Jurkat, Clone E6-1 (cell line): ENCODE measurements at places on chromosomes 5 and 9.

DNA sequence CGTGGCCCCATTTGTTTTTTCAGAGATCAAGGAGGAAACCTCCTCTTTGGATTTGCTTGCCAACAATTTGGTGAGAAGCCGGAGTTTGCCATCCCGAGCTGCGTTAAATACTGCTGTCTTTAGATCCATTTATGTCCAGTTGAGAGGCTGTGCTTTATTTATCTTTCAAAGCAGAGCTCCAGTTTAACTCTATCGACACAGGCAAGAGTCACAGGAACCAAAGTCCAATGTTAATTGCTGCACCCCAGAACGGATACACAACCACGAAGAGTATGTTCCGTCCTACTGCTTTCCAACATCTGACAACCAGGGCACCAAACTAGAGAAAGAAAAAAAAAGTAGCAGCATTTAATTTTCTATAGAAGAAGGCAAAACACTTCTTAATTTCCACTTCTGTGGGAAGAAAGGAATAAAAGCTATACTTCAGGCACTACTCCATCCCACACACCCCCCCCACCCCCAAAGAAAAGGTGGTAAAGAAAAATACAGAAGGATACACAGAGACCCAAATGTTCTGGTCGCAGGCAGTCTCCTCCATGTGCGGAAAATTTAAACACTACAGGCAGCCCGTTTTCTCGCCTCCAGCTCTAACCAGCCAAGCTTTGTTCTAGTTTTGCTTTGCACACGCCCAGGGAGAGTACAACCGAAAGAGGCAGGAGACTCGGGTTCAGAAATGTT, 1.1 kb downstream of the FEM1C start:
- peak; percentile 34 for DNase-seq

DNA sequence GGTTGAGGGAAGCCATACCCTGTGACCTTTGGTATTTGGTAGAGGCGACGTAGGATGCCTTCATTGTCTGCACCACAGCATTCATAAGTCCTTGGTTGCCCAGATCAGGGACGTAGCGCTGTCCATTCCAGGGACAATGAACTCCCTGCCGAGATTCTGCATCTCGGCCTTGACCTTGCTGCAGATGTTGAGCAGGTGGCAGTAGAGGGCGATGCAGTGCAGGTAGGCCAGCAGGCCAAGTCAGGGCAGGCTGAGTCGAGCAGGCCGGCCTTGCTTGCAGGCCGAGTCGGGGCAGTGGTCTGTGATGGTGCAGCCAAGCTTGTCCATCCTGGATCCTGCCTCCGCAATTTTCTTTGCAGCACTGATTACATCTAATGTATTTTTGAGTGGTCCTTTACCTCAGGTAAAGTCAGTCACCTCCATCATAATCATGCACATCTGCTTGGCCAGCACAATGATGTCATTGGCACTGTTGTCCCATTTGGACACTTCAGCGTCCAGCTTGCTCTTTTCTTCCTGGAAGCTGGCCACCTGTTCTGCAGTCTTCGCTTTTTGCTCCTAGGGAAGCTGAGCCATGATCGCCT, 93.4 kb upstream of the CCDC112 start:
- DNase-seq = no peak

DNA sequence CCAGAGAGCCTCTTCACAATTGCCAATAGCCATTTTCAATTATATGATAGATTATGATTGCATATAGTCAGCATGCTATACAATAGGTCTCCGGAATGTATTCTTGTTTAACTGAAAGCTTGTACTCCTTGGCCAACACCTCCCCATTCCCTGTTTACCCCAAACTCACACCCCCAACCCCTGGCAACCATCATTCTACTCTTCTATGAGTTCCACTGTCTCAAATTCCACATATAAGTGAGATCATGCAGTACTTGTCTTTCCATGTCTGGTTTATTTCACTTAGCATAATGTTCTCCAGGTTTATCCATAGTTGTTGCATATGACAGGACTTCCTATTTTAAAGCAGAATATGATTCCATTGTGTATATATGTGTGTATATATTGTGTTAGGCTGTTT, 110.7 kb upstream of the STC2 start:
- DNase-seq = no peak

DNA sequence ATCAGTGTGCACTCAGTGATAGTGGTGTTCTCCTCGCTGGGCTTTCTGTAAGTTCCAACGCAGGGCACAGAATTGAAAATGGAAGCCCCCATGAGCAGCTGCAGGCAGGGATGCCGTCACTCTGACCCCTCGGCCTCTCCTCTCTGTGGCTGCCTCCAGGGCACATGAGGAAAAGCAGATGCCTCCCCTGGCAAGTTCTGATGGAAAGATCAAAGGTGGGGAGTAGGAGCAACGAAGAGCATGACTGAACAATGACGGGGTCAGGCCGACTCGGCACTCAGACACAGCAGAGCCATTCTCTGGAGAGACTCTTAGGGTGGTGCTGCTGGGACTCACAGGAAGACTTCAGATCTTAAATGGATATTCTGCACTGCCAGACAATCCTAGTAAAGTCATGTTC, 65.6 kb upstream of the CKMT2 start:
- no peak for DNase-seq

- DNase-seq = no peak
These were observed 91.7 kb downstream of the AOPEP start for GRCh38 chr9:94818178-94818541.

GRCh38 chr9:113331780-113332179, 8.3 kb downstream of the WDR31 start:
- no peak for DNase-seq

- DNase-seq = no peak
These were observed 114.9 kb downstream of the AUH start for GRCh38 chr9:91246846-91247245.

- DNase-seq = no peak
These were observed 11.3 kb downstream of the PHYKPL start for GRCh38 chr5:178221282-178221681.

DNA sequence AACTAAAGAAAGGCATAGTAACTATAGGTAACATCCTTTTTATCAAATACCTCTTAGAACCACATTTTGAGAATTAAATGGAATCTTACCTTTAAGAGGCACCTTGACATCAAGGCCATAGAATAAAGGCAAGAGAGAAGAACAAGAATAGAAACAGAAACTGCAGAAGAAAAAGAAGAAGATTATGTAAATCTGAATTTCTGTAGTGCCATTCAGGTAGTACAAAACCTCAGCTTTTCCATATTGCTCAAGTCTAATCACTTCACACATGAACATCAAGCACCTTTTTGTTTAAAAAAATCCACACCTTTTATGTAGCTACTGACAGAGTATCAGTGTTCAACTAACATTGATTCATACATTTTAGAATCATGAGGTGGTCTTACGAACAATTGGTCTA, 91.8 kb upstream of the DPYSL3 start:
- DNase-seq = no peak

DNA sequence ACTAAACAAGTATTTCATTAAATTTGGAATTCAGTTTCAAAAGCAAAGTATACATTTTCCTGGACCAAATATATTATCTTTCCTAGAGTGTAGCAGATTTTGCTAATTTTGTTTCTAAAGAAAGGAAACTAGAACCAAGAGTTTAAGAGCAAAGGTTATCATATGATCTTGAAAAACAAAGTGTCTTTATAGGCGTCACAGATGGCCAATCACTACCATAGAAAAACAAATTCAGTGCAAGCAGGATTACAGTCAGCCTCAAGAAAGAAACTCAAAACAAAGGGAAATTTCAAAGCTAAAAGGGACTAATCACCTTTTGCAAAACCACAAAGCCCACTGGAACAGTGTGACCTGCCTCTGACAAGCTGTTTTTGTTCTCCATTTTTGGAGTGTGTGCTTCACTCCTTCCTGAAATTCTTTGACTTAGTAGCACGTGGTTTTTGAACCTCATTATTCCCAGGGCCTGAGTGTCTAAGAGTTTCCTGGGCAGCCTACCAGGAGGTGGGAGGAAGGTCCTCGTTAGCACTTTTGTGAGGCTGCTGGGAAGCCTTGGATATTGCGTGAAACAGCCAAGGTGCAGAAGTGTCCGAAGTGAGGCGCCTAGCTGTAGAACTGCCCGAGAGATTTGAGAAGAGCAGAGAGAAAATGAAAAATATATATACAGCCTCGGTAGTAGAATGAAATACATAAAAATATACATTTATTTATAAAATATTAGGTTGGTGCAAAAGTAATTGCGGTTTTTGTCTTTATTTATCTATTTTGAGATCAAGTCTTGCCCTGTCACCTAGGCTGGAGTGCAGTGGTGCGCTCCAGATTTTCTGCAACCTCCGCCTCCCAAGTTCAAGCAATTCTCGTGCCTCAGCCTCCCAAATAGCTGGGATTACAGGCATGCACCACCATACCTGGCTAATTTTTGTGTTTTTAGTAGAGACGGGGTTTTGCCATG, 246.1 kb downstream of the MARCHF11 start:
- DNase-seq = no peak

DNA sequence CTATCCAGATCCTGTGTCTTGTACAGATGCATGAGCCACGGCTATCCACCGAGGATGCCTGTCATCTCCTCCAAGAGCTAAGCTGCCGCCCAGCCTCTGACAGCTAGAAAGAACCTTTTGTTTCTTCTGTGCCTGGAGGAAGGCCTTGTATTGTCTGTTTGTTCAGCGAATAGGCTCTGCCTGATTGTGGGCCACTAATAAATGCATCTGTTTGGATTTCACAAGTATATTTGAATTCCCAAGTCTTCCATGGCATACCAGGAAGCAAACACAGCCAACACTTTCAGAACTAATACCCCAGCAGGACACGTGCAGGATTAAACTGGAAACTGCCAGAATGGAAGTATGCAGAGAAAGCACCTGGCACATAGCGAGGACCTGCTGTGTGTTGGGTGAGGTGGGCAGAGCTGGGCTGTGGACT, 92.7 kb upstream of the NEURL1B start:
- DNase-seq = no peak

GRCh38 chr9:23438299-23438907, 387.6 kb downstream of the ELAVL2 start:
- DNase-seq = no peak

DNA sequence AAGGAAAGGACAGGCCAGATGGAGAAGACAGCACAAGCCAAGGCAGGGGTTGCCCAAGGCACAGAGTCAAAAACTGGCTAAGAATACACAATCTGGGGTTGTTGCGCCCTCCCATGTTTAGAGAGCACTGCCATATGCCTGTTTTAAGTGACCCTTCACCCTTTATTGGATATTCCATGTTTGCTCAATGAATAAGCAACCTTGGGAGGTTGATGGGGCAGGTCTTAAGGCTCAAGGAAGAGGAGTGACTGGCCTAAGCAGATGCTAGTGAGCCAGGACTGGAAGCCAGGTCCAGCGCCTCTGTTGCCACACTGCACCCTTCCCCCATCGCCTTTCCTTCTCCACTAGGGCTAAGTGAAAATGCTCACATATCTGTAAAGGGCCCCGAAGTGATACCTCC, 6.7 kb downstream of the TXN start:
- DNase-seq = no peak

GRCh38 chr5:88480245-88480644, 211.6 kb upstream of the TMEM161B start:
- no peak for DNase-seq

- no peak for DNase-seq
These were observed 26.0 kb downstream of the CNOT8 start for GRCh38 chr5:154884424-154884823.

GRCh38 chr5:68196876-68197275, 18.7 kb upstream of the PIK3R1 start:
- no peak for DNase-seq

DNA sequence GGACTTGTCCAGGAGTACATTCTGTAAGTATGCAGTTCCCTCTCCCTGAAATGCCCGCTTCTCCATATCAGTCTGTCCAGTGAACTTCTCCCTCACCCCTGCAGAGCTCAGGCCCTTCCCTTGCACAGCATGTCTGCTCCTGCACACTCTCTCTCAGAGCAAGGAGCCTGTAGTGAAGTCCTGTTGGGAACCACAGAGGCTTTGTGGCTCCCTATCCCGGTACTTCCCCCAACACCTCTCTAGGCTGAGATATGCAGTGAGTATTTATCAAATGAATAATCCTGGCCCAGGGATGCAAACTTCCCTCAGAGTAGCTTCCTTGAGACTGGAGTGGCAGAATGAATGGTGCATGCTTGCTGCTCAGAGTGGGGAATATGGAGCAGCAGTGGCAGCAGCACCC, 48.8 kb downstream of the POC5 start:
- DNase-seq = no peak

DNA sequence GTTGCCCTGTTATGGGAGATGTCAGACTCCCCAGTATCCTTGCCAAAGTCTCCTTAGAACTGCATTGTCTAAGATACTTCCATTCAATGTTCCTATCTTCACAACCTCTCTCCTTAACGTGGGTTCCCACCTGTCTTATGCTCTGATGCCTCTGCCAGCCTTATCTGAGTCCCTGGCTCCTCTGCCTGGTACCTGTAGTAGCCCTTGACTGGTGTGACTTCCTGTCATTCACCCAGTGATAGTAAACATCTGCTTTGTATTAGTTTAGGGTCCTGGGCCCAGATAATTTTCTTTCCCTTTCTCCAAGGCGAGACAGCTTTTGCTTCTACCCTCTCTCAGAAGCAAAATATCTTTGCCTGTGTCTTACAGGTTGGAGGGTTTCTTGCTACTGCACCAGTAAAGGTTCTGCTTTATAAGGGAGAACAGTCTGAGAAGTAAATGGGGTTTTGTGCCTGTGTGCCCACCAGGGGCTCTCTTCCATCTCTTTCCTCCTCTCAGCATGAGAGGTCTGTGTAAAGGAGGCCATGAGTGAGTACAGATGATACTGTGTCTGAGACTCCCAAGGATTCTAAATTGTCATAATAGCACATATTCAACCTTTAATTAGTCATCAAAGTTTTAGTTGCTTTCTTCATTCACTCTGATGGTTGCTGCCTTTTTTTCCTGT, 220.8 kb downstream of the PRR16 start:
- DNase-seq = no peak

DNA sequence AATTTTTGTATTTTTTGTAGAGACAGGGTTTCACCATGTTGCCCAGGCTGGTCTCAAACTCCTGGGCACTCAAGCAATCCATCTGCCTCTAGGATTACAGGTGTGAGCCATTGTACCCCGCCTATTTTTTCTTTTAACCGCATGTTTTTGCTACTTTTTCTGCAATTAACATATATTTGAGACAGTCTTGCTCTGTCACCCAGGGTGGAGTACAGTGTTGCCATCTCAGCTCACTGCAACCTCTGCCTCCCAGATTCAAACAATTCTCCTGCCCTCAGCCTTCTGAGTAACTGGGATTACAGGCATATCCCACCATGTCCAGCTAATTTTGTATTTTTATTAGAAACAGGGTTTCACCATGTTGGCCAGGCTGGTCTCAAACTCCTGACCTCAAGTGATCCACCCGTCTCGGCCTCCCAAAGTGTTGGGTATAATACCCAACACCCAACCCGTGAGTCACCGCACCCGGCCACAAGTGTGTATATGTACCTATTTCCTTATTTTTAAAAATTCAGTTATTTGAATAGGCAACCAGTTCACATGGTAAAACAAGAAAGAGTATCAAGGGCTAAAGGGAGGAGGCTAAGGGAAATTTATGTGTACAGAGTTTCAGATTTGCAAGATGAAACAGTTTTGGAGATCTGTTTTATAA, 13.3 kb downstream of the PHAX start:
- DNase-seq = no peak

GRCh38 chr9:83177747-83178146, 114.8 kb upstream of the RASEF start:
- no peak for DNase-seq

GRCh38 chr5:7706256-7706655, 144.7 kb downstream of the CFAP90 start:
- no peak for DNase-seq

- no peak for DNase-seq
These were observed 38.1 kb upstream of the VLDLR start for GRCh38 chr9:2583308-2584013.
